DMS 273 treated with DMSO at 0.1 percent for 48 hours (cell line): ENCODE measurements at places on chromosomes 11 and 22.

DNA sequence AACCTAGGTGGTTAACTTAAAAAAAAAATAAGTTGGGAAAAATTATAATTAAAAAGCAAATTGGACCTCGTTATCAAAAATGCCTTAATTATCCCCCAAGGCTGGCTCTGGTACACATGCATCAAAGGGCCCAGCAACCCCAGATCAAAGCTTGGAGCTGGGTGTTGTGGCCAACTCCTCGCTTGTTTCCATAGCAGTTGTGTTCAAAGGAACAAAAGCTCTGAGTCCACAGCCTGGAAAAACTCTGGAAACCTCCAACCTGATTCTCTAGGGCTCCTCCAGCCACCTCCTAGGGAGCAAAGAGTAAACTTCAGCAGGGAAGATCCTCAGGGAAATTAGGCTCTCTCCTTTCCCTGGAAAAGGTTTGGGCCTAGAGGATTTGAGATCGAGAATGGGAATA is 149.4 kb downstream of the NXPE2 start:
- no peak for DNase-seq

DNA sequence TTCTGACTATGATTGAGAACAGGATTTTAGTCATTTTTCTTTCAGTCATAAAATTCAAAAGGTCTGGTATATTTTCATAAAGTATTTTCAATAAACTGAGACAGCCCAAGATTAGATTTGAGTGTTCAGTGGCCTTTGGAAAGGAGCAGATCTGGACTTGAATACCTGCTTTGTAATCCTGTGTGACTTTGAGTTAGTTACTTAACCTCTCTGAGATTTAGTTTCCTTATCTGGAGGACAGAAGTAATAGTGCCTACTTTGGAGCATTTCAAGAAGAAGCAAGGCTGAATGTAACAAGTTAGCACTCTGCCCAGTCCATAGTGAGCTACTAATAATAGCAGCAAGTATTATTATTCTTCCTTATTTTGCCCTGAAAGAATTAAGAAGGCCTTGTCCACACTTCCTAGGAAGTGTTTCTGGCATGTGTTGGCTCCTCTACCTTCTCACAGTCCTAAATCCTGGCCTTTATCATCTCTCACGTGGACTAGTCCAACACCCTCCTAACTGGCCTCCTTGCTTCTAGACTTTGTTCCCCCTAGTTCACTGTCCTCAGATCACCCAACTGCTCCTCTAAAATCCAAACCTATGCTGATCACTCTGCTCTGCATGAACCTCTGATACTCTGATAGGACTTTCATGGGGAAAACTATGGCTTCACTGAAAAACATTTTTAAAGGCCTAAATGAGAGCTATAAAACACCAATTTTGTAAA is 115.8 kb downstream of the PLEKHA7 start:
- DNase-seq = no peak

DNA sequence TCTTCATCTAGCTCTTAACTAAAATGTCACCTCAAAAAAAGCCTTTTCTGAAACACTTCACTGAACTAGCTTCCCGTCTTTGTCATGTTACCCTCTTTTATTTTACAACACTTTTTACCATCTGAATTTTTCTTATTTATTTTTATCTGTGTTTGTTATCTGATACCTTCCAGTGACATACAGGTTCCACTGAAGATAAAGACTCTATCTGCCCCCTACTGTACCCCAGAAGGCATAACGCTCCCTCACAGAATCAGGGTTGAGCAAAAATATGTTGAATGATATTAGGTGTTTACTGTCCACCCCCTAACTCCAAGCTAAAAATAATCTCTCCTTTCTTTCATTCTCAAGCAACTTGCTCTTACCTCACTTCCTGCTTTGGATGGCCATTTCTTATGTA is 654.2 kb downstream of the NELL1 start:
- DNase-seq = no peak

GRCh38 chr11:76208438-76209374 is 2.4 kb upstream of the WNT11 start:
- no peak for DNase-seq

- DNase-seq = no peak
Measured at GRCh38 chr11:12177739-12178338, 67.4 kb downstream of the MICAL2 start.

DNA sequence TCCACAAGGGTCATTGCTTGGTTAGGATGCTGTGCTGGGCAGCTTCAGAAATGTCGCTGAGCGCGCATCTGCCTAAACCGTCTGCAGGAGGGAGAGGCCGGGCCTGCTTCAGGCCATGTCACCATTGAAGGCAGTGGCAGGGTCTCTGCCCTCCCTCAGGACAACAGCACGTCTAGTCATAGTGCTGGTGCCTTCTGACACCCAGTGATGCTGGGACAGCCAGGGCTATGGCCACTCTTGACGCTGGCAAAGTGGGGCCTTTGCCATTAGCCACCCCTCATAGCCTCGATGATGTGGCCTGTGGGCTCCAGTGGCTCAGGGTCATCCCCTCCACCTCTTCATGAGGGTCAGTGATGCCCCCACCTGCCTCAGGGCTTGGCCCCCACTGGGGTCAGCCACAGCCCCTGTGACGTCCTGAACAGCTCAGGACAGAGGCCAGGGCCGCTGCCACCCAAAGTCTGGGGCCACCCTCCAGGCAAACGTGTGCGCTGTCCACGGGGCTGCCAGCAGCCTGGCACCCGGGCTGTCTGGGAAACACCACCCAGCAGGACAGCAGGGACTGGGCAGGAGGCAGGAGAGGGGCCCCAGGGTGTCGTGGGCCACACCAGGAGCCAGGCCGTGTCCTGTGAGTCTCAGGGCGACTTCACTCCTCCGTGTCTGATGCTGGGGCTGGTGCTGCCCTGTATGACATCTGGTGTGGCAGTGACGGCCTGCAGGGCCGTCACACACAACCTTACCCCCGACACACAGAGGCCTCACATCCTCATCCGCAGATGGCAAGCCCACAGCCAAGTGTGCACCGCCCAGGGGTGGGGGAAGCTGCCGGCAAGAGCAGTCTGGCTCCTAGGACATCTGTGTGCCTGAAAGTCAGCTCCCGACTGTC is 42.5 kb downstream of the CERK start:
- DNase-seq = no peak

DNA sequence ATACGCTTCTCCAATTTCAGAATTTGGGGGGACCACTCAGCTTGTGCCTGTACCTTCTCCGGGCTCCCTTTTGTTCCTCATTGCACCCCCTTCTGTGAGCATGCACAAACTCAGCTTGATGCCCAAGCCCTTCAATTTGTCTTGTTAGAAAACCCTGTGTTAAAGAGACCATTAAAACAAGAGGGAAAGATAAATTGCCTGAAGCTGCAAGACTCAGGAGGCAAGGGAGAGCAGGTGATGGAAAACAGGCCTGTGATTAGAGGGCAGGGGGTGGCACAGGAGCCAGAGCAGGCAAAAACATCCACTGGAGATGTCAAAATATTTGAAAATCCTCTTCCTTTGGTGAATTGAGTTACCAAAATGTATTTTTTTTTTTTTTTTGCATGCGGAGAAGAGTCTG is 121.7 kb downstream of the MIAT start:
- no peak for DNase-seq

DNA sequence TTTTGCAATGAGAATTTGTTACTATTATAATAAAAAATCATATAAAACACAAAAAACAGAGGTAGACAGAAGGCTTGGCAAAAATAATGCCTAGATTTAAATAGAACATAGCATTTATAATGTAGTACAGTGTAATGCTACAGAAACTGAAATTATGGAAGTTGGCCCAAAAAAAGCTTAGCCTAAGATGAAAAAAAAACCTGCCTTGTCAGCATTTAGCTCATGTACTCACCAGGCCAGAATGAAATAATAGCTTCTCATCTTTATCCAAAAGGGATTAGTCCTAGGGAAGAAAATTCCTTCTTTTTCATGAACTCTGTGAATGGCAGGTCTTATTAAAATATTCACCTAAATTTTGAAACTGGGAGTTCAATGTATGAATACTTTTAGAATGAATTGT is 951.1 kb downstream of the LRRC4C start:
- no peak for DNase-seq

DNA sequence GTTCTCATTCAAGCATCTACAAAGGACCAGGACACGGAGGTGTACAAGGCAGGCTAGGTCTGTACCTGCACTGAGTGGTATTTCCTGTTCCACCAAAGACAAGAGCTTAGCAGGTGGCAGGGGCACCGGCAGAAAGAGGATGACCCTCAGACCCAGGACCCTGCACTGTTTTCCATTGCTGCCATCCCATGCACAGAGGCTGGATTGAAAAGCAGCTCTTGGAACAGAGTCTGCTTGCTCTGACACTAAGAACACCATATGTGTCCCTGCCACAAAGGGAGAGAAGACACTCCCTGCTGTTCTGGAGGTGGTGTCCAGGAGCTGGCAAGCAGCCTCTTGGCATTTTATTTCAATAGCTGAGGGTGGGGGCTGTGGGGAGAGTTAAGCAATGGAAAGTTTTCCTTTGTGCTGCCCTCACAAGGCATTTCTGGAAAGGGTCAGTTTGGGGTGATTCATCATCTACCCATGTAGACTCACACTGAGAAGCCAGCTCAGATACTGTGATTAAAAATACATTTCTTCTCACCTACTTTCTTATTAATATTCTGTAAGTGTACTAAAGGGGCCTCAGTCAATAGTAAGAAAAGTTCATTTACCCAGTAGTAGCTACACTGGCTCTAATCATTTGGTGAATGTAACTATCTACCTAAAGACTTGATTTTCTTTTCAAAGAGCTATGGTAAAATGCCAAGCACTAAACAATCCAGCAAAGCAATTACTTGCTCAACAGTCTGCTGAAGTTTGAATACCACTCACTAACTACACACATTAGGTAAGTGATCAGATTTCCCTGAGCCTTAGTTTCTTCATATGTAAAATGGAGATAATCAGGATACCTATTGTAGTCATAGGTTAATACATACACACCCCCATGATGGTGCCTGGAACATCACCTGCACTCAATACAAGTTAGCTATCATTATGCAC is 55.2 kb downstream of the SLC1A2 start:
- no peak for DNase-seq

DNA sequence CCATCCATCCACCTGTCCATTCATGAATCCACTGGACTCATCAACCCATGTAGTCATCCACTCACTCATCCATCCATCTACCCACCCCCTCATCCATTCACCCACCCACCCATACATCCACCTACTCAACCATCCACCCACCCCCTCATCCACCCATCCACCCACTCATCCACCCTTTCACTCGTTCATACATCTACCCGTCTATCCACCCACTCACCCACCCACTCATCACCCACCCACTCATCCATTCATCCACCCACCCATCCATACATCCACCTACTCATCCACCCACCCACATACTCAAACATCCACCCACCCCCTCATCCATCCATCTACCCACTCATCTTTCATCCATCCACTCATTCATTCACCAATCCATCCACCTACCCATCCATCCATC is 37.7 kb downstream of the RTL6 start:
- no peak for DNase-seq

DNA sequence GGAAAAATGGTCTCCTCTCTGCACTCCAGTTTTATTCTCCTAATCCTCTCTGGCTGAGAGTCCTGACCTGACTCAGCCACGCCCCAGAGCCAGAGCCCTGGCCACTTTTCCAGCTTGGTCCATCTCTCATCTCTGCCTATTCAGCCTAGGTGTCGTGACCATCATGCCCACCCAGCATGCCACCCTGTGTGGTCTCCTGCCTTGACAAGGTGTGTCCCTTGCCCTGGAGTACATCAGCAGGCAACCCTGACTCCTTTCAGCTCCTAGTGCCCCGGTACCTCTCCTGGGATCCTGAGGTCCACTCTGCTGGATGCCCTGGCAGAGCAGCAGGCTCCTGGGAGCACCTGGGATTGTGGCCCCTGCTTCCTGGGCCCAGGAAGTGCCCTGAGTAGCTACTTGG is 52.8 kb downstream of the ZNRF3 start:
- DNase-seq = no peak
